Activated CD4-positive, alpha-beta T cell treated with anti-CD3 and anti-CD28 coated beads for 24 hours (primary cell): ENCODE measurements at places on chromosomes 2 and 18.

DNA sequence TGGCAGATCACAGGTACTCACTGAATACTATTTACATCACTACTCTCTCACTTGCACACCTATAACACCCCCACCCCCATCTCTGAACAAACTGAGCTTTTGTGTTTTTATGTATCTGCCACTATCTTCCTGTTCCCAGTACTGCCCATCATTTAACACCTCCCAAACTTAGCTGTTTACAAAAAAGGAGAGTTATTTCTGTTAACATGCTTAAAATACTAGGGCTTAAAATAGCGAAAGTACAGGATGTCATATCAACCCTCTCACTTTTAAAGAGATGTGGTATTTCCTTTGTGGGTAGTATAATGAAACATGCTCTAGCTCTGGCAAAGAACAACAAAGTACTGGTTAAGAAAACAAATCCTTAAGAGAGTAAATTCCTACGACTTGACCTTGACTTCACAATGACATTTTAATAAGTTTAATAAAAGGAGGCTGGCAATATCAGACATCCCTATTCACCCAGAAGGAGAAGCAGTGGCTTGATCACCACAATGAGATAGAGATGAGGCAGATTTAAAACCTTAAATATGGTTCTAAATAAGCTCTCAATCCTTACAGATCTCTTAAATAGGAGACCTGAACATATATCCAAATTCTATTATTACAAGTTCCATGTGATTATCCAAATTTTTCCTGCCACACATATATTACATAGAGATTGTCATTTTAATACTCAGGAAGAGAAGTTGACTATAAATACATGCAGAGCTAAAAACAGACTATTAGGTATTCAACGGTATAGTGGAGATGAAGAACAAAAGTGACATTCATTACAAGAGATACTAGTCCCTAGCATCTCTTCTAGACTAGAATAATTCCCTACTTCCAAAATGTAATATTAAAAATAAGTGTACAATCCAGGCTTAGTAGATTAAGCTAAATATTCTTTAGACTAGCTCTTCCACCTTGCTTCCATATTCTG lies 36.9 kb downstream of the TRAK2 start:
- no peak for DNase-seq

DNA sequence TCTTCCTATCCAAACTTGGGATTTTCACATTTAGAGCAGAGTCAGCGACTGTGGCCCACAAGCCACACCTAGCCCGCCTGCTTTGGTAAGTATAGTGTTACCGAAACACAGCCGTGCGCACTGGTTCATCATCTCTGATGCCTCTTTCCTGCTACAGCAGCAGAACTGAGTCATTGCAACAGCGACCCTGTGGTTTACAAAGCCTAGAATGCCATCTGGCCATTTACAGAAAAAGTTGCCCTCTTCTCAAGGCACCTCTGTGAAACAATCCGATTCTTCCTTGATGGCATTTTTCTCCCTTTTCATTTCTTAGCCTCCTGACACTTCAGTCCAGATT lies 10.7 kb upstream of the IAH1 start:
- DNase-seq, result no peak

DNA sequence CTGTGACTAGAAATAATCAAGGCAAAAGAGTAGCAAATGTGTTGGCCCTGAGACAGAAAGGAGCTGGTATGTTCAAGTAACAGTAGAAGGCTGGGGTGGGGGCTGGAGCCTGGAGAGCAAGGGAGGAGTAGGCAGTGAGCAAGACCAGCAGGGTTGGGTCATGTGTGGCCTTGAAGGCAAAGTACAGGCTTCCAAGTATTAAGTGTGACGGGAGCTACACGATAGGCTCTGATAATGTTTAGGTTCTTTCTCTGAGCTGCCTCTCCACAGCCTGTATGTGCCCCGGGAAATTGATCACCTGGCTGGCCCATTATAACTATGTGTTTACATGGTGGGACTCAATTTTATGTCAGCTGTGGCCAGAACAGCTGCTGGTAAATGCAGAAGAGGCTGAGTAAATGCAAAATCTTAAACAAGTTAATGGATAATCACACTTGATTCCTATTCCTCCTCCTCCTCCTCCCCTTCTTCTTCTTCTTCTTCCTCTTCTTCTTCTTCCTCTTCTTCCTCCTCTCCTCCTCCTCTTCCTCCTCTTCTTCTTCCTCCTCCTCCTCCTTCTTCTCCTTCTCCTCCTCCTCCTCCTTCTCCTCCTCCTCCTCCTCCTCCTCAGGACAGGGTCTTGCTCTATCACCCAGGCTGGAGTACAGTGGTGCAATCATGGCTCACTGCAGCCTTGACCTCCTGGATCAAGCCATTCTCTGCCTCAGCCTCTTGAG lies 9.3 kb downstream of the IL1F10 start:
- DNase-seq, result no peak

GRCh38 chr2:37026050-37026449 lies 58.1 kb downstream of the HEATR5B start:
- no peak for DNase-seq

- DNase-seq, result no peak
Observed at GRCh38 chr2:97932975-97933662, 62.6 kb downstream of the TMEM131 start.

GRCh38 chr18:53941601-53942338 lies 282.7 kb downstream of the MBD2 start:
- no peak for DNase-seq

- no peak for DNase-seq
Observed at GRCh38 chr2:129400826-129401225, 578.6 kb upstream of the RAB6C start.

DNA sequence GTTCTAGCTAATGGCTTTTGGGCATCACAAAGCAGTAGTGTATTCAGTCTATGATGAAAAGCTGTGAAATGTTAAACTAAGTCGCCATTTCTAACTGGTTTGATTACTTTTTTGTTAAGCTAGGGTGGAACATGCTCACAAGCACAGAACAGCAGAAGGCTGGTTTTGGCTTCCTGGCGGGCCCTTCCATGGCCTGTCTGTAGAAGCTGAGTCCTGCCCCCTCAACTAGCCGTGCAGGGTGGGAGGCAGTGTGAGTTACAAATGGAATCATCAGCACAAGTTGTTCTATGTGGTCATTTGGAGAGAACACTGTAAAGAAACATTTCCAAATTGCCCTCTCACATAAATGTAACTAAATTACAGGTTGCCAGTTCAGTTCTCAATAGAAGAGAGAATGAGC lies 290.8 kb downstream of the ALPK2 start:
- DNase-seq, result no peak

GRCh38 chr2:1947316-1947715 lies 203.0 kb upstream of the PXDN start:
- no peak for DNase-seq

DNA sequence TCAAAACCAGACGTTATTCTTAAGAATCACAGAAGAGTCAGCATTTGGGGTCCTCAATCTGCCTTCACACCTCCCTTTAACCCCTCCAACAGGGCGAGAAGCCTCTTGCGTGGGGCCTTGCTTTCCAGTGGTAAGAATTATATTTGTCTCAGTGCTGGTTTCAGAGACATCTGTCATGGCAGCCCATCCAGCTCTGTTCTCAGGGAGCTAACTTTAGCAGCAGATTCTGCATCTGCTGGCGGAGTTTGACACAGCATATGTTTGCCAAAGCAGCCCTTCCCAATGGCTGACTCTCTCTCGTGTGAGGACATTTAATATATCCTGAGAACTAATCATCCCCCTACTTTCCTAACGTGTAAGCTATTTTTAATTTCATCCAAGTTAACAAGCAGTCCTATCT lies 91.5 kb upstream of the BCL11A start:
- no peak for DNase-seq

DNA sequence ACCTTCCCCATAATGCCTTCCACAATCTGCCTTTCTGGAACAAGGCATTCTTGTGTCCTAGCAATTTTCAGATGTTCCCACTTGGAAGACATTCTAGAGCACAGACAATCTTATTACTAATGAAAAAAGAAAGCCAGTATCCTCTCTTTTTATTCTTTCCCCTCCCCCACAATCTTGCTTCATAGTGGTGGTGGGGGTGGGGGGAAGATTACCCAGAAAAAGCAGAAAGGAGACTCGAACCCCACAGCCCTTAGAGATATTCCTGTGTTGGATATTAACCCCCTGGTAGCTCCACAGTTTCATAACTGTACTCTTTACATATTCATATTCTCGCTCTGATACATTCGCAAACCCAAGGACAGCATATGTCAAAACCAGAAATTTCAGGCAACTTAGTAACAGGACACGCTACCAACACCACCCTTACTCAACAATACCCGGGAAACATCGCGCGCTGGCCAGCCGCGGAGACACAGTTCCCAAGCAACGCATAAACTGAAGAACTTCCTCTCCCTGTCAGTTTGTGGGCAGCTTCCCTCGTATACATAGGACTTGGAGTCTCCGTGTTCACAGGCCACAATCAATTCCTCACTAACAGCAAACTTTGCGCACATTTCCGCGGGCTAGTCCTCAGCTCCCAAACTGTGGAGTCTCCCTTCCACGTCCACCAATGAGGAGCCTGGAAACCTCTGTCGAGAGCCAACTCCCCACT lies 793 bp downstream of the NR4A2 start:
- DNase-seq, result no peak

- DNase-seq, result no peak
Observed at GRCh38 chr2:44171018-44171417, 2.3 kb downstream of the PPM1B start.
